ENCODE measurements at places on chromosomes 13 and 19.

GRCh38 chr19:12162513-12162881 lies 399 bp upstream of the ZNF136 start:
- no peak for DNase-seq
- H3K36me3 ChIP-seq: no peaks in the 10 kb centered on the region
- H3K4me1 ChIP-seq: peaks cover 4% of the 10 kb centered on the region
- H3K27me3 ChIP-seq: no peaks in the 10 kb centered on the region

GRCh38 chr13:74586847-74587246 lies 452.6 kb upstream of the KLF12 start:
- no peak for DNase-seq
- H3K27ac ChIP-seq: no peak overlapping the region
- H3K36me3 ChIP-seq: no peaks in the 10 kb centered on the region
- no peak overlapping the region for H3K4me3 ChIP-seq
- H3K4me1 ChIP-seq: no peaks in the 10 kb centered on the region
- no peaks in the 10 kb centered on the region for H3K27me3 ChIP-seq

- H3K27ac ChIP-seq: no peak overlapping the region
- peaks cover under 1% of the 10 kb centered on the region for H3K36me3 ChIP-seq
- H3K4me3 ChIP-seq: no peak overlapping the region
- H3K27me3 ChIP-seq: no peaks in the 10 kb centered on the region
- H3K4me1 ChIP-seq: no peaks in the 10 kb centered on the region
- DNase-seq: no peak
Observed at GRCh38 chr19:20558011-20558410, 7.6 kb downstream of the ZNF737 start.

DNA sequence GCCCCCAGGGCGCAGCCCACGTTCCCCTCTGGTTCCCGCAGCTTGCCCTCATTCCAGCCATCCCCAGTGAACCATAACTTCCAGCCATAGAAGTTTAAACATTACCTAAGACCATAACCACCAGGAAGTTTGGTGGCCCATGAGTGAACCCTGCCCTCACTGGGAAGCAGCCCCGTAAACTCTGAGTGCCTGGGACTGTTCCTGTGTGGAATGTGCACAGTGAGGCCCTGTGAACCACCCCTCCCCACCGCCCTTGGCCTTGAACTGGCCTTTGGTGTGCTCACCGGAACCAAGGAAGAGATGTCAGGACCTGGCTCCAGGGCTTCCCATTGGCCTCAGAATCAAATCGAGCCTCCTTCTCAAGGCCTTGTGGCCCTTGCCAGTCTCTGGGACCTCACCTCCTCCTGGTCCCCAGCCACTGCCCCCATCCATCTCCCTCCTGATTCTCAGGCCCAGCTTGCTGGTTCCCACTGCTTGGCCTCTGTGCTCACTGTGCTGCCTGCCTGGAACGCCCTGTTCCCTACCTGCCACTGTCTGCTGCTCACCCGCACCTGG lies 46.5 kb downstream of the DNM2 start:
- H3K27me3 ChIP-seq: no peaks in the 10 kb centered on the region
- peak overlapping the region; percentile 78 for H3K27ac ChIP-seq
- peaks cover 55% of the 10 kb centered on the region for H3K4me1 ChIP-seq
- DNase-seq: no peak
- H3K36me3 ChIP-seq: no peaks in the 10 kb centered on the region

- no peak overlapping the region for H3K4me3 ChIP-seq
- H3K27ac ChIP-seq: no peak overlapping the region
- H3K27me3 ChIP-seq: no peaks in the 10 kb centered on the region
- H3K4me1 ChIP-seq: no peaks in the 10 kb centered on the region
- no peak for DNase-seq
Observed at GRCh38 chr13:93079294-93079693, 147.3 kb upstream of the GPC6 start.

DNA sequence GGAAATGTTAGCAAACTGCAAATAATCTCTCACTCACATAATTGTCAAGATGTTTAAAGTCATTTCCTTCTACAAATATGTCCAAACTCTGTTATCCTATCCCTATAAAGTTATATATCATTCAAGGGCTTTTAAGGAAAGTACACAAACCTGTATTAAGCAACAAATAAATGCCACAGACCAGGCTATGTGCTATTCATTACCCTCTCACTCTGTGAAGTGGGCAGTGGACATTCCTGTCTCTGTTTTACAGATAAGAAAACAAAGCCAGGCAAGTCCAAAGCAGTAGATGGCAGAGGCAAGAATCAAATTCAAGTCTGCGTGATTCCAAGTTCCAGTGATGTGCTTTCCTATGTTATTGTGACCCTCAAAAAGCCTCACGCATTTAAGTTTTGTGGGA lies 140.6 kb downstream of the LHFPL6 start:
- DNase-seq: no peak
- no peaks in the 10 kb centered on the region for H3K27me3 ChIP-seq
- no peak overlapping the region for H3K4me3 ChIP-seq
- H3K36me3 ChIP-seq: no peaks in the 10 kb centered on the region
- H3K27ac ChIP-seq: no peak overlapping the region

GRCh38 chr13:57630661-57631595 lies 616 bp upstream of the PCDH17 start:
- peak overlapping the region; percentile 4 for H3K27ac ChIP-seq
- H3K4me1 ChIP-seq: no peaks in the 10 kb centered on the region
- H3K4me3 ChIP-seq: peak overlapping the region; percentile 57
- H3K27me3 ChIP-seq: peaks cover 33% of the 10 kb centered on the region

GRCh38 chr13:24605923-24606372 lies 74.3 kb upstream of the ATP12A start:
- H3K27me3 ChIP-seq: no peaks in the 10 kb centered on the region
- no peak overlapping the region for H3K27ac ChIP-seq
- DNase-seq: no peak
- no peaks in the 10 kb centered on the region for H3K4me1 ChIP-seq
- H3K36me3 ChIP-seq: no peaks in the 10 kb centered on the region

GRCh38 chr19:39788244-39788643 lies 9.6 kb downstream of the LEUTX start:
- peaks cover 6% of the 10 kb centered on the region for H3K27me3 ChIP-seq
- no peaks in the 10 kb centered on the region for H3K36me3 ChIP-seq
- no peak overlapping the region for H3K4me3 ChIP-seq
- H3K4me1 ChIP-seq: no peaks in the 10 kb centered on the region

DNA sequence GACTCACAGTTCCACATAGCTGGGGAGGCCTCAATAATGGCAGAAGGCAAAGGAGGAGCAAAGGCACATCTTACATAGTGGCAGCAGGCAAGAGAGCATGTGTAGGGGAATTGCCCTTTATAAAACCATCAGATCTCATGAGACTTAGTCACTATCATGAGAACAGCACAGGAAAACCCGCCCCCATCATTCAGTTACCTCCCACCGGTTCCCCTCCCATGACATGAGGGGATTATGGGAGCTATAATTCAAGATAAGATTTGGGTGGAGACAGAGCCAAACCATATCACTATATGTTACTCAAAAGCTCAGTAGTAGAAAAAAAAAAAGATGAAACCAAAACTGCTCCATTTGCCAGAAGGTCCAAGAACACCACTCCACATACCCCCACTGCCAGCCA lies 58.5 kb downstream of the DNAJC15 start:
- no peak overlapping the region for H3K4me3 ChIP-seq
- H3K36me3 ChIP-seq: no peaks in the 10 kb centered on the region
- H3K27ac ChIP-seq: no peak overlapping the region
- peaks cover 2% of the 10 kb centered on the region for H3K4me1 ChIP-seq

DNA sequence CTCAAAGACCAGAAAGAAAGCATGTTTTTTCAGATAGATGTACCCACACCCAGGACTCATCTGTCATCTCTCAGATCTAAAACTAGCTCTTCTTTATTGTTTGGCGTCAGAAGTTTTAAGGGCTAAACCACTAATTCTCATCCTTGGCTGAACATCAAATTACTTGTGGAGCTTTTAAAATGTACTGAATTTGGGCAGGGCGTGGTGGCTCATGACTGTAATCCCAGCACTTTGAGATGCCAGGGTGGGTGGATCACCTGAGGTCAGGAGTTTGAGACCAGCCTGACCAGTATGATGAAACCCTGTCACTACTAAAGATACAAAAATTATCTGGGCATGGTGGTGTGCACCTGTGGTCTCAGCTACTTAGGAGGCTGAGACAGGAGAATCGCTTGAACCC lies 47.4 kb downstream of the RCBTB2 start:
- H3K27me3 ChIP-seq: no peaks in the 10 kb centered on the region
- no peak overlapping the region for H3K27ac ChIP-seq
- no peaks in the 10 kb centered on the region for H3K4me1 ChIP-seq
- no peak overlapping the region for H3K4me3 ChIP-seq

All from pancreas (tissue), 10 donors.